ENCODE measurements at places on chromosomes 2 and 18.

- no peak for DNase-seq
These were observed 58.2 kb downstream of the ICOS start for GRCh38 chr2:203994735-203995134.

GRCh38 chr2:8267048-8267447, 414.8 kb upstream of the ID2 start:
- DNase-seq, result no peak

- no peak for DNase-seq
These were observed 309.0 kb upstream of the GULP1 start for GRCh38 chr2:187982668-187983067.

- DNase-seq, result no peak
These were observed 48.7 kb downstream of the SPTBN1 start for GRCh38 chr2:54504866-54505265.

DNA sequence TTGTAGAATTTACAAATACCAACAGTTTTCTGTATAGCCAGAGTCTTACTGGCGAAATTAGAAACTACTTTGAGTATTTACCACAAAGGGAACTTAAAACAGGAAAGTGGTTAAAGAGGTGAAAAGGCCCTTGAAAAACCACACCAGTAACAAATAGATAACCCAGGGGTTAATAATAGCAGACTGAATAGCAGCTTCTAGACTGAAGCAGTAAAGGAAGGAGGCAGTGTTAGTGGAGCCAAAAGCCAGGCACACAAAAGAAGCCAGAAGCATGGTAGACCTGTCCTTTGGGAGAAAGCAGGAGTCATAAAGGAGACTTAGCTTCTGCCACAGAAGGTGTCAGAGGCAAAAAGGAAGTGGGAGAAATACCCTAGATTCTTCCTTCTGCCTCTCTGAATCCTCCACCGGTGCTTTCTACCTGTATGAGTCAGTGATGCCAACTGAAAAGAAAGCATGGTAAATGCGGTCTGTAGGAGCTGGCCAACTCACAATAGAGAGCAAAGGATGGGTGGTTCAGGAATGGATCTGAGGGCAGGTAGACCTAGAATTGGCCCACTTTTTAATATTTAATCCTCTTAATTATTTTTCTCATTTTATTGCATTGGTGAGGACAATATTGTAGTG, 97.3 kb downstream of the ARL6IP6 start:
- no peak for DNase-seq

- no peak for DNase-seq
These were observed 3.9 kb downstream of the CCDC121 start for GRCh38 chr2:27624943-27625342.

DNA sequence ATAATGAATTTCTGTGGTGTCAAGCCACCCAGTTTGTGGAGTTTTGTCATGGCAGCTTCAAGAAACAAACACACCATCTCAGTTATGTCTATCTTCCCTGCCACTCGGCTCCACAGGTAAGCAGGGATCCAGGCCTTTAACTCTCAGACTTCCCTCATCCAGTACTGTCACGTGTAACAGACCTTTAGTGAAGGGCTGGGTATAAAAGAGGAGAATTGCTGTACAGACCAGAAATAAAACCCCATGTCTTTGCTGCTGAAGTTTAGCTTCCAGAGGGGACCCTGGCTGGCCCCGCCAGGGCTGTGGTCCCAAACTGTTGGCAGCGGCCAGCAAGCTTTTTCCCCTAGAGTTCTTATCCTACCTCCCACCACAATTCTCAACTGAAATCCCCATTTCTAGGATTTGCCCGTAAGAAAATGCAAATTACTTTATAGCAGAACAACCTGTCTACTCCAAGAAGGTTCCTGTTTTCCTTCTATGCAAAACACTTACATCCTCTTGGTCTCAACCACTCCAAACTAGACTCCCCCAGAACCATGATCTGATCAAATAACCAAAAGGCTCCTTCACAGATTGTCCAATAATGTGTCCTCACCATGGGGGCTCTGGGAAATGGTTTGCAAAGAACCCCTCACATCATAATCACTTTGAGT, 438.0 kb upstream of the ID2 start:
- no peak for DNase-seq

DNA sequence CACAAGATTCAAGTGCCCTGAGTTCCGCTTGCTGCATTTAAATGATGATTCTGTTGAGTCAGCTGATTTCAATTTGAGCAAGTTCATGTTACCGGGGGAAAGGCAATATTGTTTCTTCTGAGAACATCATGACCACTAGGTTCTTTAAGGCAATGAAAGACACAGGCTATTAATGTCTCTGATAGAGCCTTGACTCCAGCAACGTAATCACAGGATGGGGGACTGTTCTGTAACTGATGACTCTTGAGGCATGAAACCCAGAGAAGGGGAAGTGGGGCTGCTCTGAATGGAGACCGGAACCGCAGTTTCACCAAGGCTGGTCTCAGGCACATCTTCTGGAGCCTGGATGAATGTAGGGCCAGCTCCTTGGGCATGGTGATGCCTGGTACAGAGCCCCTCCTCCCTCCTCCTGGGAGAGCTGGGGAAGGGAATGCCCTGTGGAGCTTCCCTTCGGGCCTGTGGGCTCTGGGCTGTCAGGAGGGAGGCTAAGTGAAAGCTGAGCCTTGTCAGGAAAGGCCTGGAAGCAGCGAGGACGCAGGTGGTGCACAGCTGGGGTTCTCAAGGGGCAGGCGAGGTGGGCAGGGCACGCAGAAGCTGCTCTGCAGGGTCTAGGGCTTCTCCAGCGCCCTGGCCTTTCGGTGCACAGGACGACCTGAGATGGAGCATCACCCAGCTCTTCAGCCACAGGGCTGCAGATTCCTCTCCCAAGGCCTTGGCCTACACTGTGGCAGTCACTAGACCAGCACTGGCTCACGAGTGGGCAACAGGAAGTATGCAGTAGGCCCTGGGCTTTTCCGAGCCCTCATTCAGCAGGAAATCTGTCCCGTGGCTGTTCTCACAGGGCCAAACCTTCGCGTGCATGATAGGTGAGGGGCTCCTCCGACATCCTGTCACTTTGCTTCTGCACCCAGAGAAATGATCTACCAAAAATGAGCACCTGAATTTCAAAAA, 36.6 kb upstream of the PRLH start:
- DNase-seq, result no peak

- DNase-seq, result no peak
These were observed 22.3 kb upstream of the VPS4B start for GRCh38 chr18:63444580-63444979.

DNA sequence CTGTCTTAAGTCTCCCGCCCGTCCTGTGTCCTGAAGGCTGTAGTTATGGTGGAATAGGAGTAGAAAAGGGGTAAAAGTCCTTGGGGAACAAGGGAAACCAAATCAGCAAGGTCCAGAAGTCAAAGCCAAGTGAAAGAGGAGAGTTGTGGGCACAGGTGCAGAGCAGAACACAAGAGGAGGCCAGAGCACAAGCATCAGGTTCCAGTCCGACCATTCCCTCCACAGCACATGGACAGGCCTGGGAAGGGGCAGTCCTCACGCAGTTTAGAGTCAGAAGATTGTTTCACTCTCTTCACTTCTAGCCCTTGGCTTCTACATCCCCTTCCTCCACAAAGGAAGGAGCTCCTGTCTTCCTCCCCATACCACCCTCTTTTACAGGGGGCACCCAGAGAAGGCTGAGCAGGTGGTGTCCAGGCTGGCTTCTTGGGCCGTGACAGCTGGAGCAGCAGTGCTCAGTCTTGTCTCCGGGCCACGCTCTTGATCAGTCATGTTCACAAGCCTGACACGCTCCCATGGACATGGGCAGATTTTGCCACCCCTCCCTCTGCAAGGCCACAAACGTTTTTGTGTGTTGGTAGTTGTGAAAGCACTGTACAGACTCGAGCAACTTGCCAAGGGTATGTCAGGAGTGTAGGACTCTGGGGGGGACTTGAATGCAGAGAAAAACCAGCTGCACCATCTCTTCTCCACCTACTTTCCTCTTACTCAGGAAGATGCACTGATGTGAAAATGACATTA, 138.5 kb upstream of the DAPL1 start:
- DNase-seq, result no peak

- no peak for DNase-seq
These were observed 540.1 kb downstream of the CMPK2 start for GRCh38 chr2:6325616-6326015.

GRCh38 chr2:19312949-19313348, 45.5 kb downstream of the OSR1 start:
- no peak for DNase-seq

DNA sequence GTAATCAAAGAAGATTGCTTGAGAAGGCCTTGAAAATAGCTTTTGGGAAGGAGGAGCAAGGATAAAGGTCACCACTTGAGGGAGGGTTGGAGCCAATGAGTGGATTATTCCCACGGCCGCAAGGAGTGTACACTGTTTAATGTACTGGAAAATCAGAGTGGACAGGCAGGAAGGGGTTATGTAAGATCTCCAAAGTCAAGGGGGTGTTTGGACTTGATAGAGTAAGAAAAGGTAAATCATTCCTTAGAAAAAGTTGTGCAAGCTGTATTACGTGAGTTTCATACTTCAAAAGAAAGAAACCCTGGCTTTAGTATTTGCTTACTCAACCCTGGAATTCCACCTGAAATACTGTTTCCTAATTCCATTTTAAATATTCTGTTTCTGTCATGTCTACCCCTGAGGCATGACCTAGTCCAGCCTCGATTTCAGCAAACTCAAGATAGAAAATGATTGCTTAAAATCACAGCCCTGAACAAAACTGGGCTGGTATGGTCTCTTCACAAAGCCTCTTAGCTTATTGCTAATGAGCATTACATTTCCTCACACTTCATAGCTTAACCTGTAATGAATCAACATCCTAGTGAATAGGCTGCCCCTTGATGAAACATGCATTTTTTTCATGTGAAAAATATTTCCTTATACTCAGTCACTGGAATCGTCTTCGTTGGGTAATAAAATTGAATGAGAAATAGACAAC, 1.1 kb downstream of the MREG start:
- DNase-seq, result no peak

GRCh38 chr2:167487728-167488127, 599.4 kb downstream of the XIRP2 start:
- DNase-seq, result no peak

GRCh38 chr18:56109757-56110156, 521.8 kb upstream of the TCF4 start:
- DNase-seq, result no peak

DNA sequence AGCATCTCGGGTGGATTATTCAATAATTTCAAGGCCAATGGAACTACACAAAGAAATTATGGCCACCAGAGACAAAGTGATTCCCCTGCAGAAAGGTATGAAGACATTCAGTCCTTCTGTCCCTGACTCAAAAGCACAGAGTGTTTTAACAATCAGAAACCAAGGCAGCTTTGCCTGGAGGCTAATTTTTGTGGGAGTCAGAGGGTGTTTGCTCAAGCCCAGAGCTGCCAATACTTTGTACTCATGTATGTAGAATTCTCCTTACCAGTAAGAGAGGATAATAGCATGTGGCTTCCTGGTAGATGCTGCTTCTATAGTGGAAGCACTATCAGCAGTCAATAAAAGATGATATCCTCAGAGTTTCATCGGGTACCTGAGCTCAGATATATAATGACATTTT, 178.4 kb downstream of the KCNE4 start:
- DNase-seq, result no peak

GRCh38 chr2:140041239-140041638, 1261.0 kb upstream of the NXPH2 start:
- DNase-seq, result no peak

- no peak for DNase-seq
These were observed 400.7 kb upstream of the TNP1 start for GRCh38 chr2:217260441-217261115.

GRCh38 chr2:3598197-3598910, 3.4 kb downstream of the COLEC11 start:
- no peak for DNase-seq

DNA sequence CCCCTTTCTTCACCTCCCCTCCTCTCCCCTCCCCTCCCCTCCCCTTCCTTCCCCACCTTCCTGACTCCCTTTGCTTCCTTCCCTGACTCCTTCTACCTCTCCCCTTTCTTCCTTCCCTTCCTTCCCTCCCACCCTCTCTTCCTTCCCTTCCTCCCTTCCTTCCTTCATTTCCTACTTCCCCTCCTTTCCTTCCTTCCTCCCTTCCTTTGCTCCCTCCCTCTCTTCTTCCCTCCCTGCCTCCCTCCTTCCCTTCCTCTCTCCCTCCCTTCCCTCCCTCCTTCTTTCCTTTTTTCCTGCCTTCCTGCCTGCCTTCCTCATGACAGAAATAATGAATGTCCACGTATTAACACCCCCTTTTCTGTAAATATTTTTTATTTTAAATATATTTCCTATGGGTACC, 260.2 kb downstream of the ZNF407 start:
- no peak for DNase-seq

DNA sequence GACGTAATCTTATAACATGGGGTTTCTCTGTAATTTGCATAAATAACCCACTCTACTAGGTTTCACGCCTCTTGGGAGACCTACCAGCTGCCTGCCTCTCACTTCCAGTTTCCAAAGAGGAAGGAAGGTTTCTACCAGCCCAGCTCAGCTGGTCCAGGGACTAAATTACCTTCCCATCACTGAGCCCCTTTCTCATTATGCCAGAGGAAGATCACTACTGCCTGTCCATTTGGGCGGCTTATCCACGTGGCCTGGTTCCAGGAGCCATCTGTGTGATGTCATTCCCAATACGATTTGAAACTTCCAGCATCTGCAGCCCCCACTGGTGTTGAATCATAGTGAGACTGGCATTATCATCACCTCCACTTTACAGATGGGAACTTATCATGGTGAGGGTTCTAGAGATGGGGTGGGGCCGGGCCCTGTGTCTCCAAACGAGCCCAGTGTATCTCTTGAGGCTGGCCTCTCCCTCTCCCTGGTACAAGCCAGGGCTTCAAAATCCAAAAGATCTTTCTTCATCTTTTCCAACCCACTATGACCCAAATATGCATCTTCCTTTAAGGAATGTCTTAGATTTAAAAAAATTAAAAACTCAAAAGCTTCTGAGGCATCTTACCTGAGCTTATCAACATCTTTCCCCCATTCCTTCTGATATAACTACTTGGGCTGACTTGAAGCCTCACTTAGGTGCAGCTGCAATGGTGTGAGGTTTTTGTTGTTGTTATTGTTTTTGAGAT, 140.8 kb downstream of the DDX1 start:
- DNase-seq, result no peak

GRCh38 chr2:111618226-111618977, 265.6 kb downstream of the ANAPC1 start:
- DNase-seq, result no peak

DNA sequence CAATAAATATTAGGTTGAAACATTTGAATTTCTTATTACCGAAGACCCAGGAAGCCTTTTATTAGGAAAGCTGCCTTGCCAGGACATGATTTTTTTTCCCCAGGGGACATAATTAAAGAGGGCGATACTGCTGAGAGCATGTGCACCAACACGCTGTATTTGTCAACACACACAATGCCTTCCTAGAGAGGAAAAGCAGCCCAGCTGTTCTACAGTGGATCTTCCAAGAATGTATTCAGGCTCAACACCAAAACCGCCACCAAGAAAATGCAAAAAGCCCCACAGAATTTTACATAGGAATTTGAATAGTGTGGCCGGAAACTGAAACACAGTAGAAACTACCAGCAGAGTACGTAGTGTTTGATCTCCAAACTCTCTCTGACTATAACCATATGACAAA, 320.4 kb downstream of the DLGAP1 start:
- peak; percentile 84 for DNase-seq

DNA sequence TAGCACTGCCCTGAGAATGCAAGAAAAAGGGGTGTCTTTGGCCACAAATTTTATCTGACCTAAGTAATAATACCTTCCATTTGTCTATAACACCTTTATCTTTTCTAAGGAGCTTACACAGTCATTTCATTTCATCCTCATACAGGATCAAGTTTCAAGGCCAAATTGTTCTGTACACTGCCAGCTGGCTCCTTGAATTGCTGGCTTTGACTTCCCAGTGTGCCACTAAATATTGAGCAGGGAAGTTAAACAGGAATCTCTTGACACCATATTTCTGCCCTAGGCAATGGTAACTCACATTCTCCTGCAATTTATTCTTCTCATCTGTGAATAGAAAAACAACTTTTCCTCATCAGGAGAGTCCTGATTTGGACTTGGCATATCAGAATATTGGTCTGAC, 195.1 kb upstream of the LRP1B start:
- DNase-seq, result peak; percentile 34

Measured in NCI-H2171 (cell line).